Tongue (tissue), 3 donors: ENCODE measurements at places on chromosomes 3 and 15. TPM values are rescaled to one million over a fixed set of nuclear protein-coding genes. Genes with fewer than 3 reads are reported as not detected.
A peak's percentile ranks its signal among the peaks of the same experiment; 100 is the strongest.

DNA sequence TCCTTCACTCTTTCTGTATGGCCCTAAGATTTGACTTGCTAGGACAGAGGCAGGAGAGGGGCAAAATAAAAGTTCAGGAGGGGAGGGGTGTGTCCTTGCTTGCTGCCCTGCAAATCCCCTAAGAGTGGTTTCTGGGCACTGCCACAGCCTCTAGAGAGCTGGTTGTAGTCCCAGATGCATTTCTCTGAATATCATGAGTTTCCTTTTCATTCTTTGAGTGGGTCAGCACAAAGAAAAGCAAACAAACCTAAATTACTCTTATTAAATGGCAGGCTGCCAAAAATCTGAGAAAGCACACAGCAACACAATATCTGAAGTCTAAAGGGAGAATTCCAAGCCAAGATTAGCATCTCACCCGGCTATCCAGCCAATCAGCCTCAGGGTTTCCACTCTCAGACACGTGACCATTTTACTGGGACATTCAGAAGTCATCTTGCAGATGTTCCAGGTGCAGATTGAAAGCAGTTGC lies 919.3 kb downstream of the TUSC7 start:
- peak; percentile 90 for DNase-seq

DNA sequence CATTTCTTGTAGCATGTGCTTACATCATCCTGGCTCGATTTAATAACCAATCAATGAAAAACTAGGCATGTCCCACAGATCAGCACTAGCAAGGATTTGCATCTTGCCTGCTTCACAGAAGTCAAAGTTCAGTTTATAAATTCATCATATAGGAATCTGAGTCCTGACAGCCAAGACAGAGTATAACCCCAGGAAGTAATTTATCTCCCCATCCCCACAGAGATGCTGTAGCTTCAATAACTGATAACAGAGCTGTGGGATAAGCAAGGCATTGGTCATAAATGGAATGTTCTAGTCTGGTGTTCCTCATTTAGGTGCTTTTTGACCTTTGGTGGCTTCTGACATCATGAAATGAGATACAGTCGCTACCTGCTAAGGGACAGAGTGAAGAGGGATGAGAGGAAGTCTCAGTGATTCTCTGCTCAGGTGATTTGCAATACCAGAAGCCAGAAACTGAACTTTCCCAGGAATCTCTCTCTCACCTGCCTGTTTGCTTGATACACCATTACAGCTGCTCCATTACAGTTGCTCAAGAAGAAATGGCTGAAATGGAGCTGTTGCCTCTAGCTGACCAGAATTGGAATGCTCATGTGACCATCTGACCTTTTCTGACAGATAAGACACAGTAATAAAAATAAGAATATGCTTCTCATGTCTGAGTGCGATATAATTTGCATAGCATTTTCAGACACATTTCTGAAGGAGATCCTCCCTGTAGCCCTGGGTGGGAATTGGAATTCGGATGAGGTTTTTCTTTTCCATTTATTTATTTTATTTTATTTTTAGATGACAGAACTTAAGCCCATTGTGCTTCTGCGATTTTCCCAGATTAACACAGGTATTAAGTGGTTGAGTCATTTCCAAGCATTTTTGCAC lies 217.1 kb upstream of the KCNMB2 start:
- no peak for DNase-seq

- DNase-seq, result peak; percentile 82
Measured at GRCh38 chr3:130276203-130276803, 69.2 kb upstream of the COL6A5 start.

The PLA1A gene
- 0.31 TPM for total RNA-seq
